Activated T-helper 2 cell treated with anti-CD3 and anti-CD28 coated beads, Interferon-gamma antibody, Interleukin-2, Interleukin-4, amounts not matched to agents 10 μg/mL and 5 μg/mL and 100 μg/mL, durations not matched to agents 14 hours and 24 hours and 36 hours (primary cell): ENCODE measurements at places on chromosomes 3 and 15. TPM values are rescaled to one million over a fixed set of nuclear protein-coding genes. Genes with fewer than 3 reads are reported as not detected.

DNA sequence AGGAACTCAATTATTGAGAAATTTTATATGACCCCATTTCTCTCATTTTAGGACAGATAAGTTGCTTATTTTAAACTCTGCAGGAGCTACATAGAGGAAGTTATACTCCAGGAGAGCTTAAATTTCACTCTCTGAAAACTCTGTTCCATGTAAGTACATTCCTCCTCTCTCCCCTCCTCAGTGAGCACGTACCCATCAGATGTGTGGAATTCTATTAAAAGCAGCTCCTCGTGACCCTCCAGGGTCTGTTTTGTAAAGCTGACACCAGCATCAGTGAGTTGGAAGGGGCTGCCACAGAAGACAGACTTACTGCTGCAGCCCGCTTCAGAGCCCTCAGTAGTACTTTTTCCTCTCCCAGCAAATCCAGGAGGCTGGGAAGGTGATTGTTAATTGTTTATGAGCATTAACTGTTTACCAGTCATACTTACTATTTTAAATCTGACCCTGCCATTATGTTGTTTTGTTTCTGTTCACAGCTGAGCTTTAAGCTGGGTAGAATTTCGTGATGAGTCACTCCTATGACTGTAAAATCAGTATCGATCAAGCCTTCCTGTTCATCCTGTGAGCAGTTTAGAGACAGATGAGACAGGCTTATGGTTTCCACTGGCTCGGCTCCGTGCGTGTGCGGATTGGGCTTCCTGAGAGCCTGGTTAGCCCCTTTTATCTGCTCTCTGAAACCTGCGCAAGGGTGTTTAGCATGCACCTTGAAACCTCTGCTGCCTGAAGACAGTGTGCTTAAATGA is 20.4 kb downstream of the IGF1R start:
- H3K27me3 ChIP-seq, result no peaks in the 10 kb centered on the region
- peak overlapping the region; percentile 19 for H3K27ac ChIP-seq
- H3K4me1 ChIP-seq, result peaks cover 54% of the 10 kb centered on the region
- DNase-seq, result peak; percentile 43

The SPESP1 gene
- 0.97 and 2.1 TPM in 2 replicates for total RNA-seq

GRCh38 chr3:122623031-122623829 is 45.8 kb downstream of the PARP15 start:
- no peak overlapping the region for H3K27ac ChIP-seq
- H3K4me1 ChIP-seq, result no peaks in the 10 kb centered on the region
- H3K4me3 ChIP-seq, result no peak overlapping the region
- DNase-seq, result no peak

GRCh38 chr15:62979252-62979651 is 63.3 kb upstream of the TPM1 start:
- DNase-seq, result no peak
- no peak overlapping the region for H3K27ac ChIP-seq
- H3K27me3 ChIP-seq, result peaks cover 8% of the 10 kb centered on the region

GRCh38 chr3:66353530-66353929 is 132.7 kb downstream of the SLC25A26 start:
- no peak for DNase-seq
- peaks cover 32% of the 10 kb centered on the region for H3K4me1 ChIP-seq
- no peak overlapping the region for H3K27ac ChIP-seq
- H3K36me3 ChIP-seq, result no peaks in the 10 kb centered on the region

DNA sequence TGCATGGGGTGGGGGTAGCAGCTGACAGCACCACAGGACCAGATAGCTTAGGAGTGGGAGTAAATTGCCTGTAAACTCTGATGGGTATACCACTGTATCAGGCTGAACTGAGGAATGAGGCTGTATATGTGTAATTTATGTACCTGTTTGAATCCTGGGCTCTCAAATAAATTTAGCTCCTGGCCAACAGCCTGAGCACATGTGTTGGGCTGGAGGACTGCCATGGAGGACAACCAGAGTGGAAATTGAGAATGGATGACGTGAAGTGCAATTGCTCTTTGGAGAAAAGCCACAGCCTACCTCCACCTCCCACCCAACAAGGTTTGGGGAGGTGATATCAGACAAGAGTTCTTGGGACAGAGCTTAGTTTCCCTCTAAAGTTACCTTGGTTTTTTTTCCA is 328.6 kb upstream of the PROK2 start:
- H3K4me1 ChIP-seq, result no peaks in the 10 kb centered on the region
- no peaks in the 10 kb centered on the region for H3K36me3 ChIP-seq
- DNase-seq, result no peak

GRCh38 chr3:126211569-126211968 is 31.2 kb upstream of the ALDH1L1 start:
- no peak overlapping the region for H3K4me3 ChIP-seq
- peaks cover 2% of the 10 kb centered on the region for H3K4me1 ChIP-seq
- no peak for DNase-seq
- peaks cover 39% of the 10 kb centered on the region for H3K27me3 ChIP-seq
- H3K27ac ChIP-seq, result no peak overlapping the region
